ENCODE measurements at places on chromosomes 16 and 17.

DNA sequence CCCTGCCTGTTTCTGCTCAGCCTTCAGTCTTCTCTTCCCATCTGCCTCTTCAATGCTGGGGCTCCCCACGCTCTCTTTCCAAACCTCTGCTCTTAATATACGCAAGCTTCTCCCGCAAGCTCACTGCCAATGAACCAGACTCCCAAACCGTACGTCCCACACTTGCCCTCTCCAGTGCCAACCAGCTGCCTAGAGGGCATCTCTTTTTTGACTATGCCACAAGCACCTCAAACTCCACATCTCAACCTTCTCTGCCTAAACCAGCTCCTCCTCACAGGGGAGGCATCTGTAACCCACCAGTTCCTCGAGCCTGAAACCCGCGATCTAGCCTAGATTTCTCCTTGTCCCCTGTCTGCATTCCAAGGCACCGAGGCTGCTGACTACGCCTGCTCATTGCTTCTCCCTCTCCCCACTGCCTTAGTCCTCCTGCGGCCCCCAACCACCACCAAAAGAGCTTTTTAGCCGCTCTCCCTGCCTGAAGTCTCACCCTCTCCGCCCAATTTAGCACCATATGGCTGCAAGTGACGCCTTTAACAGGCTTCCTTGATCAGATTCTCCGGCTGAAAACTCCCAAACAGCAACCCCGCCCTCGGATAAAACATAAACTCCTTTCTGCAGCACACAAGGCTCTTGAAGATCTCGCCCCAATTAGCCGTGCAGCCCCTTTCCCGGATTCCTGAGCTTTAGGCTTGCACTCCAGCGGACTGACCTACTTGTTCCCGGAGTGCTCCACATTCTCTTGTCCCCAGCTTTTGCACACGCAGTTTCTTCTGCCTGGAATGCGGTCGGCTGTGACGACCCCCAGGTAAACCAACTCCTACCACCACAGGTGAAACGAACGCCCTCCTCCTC lies 1.5 kb downstream of the GGA2 start:
- no peak for DNase-seq

DNA sequence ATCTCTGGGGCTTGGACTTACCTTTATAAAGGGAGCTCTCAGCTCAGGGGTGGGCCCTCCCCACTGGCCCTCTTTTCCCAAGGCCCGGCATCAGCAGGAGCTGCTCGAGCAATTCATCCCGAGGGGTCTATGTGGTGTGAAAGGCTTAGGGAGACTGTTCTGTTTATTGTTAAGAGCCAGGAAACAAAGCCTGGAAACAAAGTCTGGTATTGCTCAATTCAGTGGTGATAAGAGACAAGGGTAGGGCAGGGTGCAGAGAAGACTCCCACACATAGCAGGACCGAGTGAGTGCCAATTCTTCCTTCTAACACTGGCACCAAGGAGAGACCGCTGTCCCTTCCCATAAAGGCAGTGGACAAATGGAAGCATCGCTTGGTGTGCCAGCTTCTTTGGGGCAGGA lies 750.7 kb downstream of the KCNJ18 start:
- no peak for DNase-seq

- DNase-seq, result no peak
Observed at GRCh38 chr17:78707923-78708322, 74.2 kb downstream of the CYTH1 start.

DNA sequence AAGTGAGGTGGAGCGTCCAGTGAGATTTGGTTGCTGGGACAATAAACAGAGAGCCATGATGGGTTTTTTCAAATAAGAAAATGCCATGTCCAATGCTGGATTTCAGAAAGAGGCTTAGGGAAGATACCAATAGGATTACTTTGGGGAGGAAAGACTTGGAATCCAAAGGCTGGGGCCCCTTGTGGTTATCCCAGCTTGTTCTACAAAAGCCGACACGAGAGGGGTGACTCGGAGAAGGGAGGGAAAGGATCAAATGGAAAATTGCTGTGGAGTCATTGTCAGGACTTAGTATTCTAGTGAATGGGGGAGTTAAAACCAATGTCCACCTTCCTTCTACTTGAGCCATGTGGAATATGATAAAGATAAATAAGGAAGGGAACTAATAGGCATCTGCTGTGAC lies 305.5 kb downstream of the SOX9 start:
- no peak for DNase-seq

- peak; percentile 81 for DNase-seq
Observed at GRCh38 chr16:67673712-67674580, 7.3 kb downstream of the C16orf86 start.

DNA sequence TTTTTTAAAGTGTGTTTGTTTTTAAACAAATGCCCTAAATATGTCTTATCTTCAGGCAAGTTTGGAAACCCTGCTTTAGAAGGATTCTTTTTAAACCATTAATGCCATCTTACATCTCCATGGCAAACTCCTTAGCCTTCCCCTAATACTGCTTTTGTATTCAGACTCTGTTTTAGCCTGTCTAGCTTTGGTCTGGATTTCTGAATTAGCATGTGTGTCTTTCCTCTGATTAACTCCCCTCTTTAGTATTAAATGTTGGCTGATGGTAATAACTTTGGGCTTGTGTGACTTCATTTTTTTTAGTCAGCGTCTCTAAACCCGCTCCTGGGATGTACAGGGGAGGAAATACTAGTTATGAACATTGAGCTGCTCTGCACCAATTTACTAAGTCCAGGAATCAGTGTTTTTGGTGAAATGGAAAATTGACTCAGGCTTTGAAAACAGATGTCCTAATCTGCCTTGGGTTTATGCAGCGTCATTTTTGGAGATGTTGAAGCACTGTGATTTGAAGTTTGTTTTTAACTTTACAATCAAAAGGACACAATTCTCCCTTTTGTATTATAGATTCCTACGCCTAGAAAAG lies 22.2 kb downstream of the WIPF2 start:
- no peak for DNase-seq

DNA sequence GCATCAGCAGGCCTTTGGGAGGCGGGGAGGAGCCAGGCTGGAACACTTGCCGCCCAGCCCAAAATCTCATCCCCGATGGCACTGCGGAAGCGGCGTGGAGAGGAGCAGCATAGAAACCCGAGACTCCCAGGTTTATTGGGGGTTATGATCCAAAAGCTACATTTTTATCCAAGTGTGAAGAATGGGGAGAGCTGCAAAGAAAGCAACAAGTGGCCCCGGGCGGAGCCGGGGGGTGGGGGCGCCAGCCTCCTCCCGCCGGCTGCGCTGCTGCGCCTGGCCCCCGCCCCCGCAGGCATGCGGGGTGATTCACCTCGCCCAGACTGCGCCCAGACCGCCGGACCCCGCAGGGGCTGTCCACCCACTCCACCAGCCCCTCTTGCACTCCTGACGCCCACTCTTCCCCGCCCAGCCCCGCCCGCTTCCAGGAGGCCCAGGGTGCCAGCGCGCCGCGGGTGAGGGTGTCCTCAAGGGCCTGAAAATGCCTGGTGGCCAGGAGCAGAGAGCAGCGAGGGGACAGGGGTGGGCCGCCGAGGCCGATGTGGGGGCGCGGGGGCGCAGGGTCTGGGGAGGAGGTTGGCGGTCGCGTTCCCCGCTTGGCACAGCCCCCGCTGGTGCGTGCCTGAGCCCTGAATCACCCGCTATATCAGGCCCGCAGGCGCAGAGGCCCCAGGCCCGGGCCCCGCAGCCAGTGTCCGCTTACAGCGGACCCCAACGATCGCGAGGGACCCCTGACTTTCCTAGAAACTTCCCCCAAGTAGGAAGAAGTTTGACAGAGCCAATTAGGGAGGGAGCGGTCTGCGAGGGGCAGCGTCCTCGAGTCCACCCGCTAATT lies 1.3 kb downstream of the CAVIN1 start:
- peak; percentile 65 for DNase-seq

DNA sequence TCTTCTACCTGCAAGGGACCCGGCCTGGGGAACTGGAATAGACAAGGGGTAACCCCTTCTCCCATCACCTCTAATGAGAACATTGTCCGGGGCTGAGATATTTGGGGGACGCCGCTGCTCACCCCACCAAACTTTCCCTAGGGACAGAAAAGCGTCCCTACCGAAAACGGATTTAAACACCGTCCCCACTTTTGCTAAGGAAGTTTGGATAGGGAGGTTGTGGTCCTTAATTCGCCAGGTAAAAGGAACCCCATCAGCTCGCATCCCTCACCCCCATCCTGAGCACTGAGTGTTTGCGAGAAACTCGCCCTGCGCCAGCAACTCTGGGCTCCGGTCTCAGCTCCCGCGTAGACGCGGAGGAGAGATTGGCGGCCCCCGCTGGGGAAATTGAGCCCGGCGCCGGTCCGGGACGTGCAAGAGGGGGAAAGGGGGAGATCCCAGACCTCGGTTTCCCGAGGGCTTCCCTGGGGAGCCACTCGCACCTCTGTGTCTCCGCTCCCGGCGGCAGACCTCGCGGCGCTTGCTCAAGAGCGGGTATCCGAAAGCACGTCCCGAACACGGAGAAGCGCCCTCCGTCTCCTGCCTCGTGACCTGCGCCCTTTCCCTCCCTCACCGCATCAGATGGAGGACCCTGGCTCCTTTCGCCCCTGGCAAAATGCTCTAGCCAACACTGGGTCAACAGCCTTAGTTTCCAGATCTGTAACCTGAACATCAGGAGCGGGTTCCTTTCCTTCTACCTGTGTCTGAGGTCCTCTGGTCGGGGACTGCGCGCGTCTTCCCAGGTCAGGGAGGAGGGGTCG lies 3.1 kb upstream of the SOX9 start:
- no peak for DNase-seq

DNA sequence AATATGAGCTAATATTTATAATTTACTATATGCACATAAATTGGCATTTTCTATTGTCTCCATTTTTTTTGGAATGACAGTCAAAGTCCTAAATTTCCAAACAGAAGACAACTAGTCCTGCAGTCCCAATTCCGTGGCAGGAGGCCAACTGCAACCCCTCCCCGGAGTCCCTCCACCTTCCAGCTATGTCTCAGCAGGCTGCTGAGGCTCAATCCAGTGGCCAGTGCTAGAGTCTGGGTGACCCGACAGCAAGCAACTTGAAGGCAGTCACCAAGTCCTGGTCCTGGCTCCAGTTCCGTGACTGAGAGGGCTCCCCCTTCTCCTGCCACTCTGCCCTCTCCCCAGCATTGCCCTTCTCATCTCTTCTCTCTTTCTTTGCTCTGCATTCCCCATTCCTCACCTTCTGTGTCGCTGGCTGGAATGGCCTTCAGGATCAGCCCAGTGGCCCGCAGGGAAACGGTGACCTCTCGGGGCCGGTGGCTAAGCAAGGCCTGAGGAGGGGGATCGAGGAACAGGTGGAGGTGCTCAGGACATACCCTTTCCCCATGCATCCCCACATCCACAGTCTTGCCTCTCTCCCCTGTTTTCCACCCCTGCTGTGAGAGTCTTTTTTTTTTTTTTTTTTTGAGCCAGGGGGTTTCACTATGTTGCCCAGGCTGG lies 22.4 kb upstream of the MFSD6L start:
- DNase-seq, result no peak

- DNase-seq, result no peak
Observed at GRCh38 chr16:66295761-66296546, 70.5 kb upstream of the CDH5 start.

DNA sequence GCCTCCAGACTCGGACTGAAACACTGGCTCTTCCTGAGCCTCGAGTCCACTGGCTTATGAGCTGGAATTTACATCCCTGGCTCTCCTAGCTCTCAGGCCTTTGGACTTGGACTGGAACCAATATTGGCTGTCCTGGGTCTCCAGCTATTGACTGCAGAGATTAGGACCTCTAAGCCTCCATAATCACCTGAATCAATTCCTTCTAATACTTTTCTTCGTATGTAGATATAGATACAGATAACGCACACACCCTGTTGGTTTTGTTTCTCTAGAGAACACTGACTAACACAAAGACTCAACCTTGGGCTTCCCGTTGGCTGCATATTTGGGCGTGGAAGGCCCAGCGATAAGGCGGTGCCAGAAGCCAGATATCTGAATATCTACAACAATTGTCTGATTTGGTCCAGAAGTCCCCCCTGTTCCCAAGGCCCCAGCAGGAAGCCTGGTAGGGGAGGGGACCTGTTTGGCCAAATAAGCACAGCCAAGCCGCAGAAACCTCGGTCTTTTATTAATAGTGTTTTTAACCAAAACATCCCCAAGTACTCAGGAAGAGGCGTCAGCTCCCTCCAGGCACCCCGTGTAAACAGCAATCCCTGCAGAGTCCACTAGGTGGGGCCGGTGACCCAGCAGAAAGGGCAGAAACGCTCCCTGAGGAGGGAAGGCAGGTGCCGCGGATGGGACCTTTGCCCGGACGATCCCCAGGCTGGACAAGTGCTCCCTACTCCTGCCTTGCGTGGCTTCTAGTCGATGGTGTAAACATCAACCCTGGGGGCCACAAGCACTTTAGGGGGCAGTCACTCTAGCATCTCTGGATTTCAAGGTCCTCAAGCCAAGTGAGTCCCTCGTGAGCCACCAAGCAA lies 57.0 kb downstream of the ABR start:
- DNase-seq, result peak; percentile 86

DNA sequence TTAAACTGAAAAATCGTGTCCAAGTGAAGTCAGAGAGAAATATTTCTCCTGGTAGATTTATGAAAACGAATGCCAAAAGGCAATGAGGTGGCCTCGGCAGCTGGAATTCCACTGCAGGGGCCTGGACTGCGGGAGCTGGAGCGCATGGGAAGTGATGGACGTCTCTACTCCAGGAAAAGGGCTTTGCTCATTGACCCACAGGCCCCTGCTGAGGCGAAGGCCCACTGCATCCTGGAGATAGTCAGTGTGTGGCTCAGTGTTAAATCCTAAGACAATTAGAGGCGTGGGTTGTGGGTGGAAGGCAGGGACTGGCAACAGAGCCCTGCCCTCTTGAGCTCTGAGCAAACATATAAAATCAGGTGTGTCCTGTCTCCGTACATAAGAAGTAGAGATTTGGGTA lies 191.4 kb downstream of the SLC39A11 start:
- DNase-seq, result no peak

GRCh38 chr16:25798065-25798464 lies 106.3 kb downstream of the HS3ST4 start:
- DNase-seq, result no peak

GRCh38 chr16:50296807-50297206 lies 30.5 kb downstream of the ADCY7 start:
- DNase-seq, result no peak

DNA sequence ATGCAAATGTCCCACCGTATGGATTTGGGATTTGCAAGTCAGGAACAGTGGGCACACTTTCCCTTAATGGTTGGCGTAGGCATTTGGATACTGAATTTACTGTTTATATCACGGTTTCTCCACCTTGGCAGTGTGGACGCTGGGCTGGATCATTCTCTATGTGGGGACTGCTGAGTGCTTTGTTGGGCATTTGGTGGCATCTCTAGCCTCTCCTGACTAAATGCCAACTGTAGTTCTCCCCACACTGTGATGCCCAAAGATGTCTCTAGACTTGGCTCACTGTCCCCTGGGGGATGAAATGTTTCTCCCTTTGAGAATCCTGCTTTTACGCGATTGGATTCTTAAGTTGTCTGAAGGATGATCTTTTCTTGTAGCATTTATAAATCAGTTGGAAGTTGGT lies 49.0 kb downstream of the RBFOX1 start:
- no peak for DNase-seq

GRCh38 chr16:53357208-53357586 lies 77.1 kb upstream of the RBL2 start:
- no peak for DNase-seq

DNA sequence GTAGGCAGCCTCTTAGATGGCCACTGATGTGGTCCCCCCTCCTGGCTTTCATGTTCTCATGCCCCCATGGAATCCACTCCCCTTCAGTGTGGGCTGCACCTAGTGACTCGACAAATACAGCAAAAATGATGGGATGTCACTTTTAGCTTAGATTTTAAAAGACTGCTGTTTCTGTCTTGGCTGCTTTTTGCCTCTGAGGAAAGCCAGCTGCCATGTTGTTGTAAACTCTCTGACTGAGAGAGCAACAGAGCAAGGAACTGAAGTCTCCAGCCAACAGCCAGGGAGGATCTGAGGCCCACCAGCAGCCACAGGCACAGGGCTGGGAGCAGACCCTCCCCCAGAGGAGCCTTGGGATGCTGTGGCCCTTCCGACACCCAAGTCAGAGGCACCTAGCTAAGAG lies 60.6 kb upstream of the MARCHF10 start:
- DNase-seq, result no peak

All from left cardiac atrium (tissue), 4 donors.